ENCODE measurements at places on chromosomes 11 and 22.

DNA sequence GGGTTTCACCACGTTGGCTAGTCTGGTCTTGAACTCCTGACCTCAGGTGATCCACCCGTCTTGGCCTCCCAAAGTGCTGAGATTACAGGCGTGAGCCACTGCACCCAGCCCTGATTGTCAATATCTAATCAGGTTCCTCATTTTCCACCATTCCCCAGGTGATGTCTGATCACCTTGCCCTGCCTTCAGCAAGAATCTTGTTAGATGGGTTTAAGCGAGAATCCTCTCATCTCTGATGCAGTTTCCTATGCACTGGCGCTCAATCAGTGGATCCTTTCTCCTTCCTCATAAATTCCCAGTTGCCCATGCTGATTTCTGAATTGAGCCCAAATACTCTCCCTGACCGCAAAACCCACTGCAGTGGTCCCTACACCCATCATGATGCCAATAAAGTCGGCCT lies 664 bp upstream of the ZC3H7B start:
- no peak for DNase-seq

DNA sequence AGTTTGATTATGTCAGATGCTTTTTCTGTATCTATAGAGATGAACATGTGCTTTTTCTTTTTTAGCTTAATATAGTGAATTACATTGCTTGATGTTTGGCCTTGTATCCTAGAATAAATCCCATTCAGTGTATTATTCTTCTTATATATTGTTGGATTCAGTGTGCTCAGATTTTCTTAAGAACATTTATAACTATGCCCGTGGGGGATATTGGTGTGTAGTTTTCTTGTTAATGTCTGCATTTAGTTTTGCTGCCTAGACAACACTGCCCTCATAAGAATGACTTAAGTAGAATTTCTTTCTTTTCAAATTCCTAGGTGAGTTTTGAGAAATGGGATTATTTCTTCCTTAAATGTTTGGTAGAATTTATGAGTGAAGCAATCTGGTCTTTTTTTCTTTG lies 98.5 kb downstream of the TMEM135 start:
- DNase-seq = no peak

GRCh38 chr11:64130618-64131017 lies 35.3 kb downstream of the MACROD1 start:
- no peak for DNase-seq

DNA sequence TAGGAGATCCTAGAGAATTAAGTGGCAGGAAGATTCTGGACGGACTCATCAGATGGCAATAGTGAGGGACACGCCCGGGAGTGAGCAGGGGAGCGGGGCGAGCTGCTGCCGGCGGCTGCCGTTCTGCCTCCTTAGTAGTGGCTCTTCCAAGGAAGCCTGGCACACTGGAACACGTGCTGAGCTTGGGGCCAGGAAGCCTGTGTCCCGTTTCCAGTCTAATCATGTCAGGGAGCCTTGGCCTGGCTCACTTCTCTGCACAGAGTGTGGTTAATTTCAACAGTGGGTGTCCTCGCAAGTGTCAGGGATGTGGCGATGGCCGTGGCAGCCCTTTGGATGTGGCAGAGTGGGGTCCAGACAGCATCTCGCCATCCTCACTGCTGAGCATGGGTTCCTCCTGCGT lies 16.5 kb downstream of the GLB1L3 start:
- DNase-seq = no peak
